ENCODE measurements at places on chromosomes 7 and 10.

GRCh38 chr7:301291-302053 is 11.5 kb downstream of the FOXL3 start:
- no peak for DNase-seq

DNA sequence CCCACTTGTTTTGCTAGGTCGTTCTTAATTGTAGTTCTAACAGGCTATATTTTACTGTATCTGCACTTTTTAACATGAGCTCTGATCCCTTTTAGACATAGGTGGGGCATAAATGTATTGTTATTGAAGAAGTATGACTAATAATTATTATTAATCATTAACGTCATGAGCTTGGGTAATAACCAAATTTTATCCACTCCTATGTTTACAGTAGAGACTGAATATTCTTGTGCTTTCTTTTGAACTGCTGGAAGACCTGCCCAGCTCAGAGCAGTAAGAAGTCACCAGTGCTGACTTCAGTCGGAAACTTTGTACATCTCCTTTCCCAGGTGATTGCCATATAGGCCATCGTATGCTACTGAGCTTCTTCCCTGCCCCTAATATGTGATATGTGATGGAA is 18.7 kb downstream of the PKD2L1 start:
- DNase-seq = no peak

DNA sequence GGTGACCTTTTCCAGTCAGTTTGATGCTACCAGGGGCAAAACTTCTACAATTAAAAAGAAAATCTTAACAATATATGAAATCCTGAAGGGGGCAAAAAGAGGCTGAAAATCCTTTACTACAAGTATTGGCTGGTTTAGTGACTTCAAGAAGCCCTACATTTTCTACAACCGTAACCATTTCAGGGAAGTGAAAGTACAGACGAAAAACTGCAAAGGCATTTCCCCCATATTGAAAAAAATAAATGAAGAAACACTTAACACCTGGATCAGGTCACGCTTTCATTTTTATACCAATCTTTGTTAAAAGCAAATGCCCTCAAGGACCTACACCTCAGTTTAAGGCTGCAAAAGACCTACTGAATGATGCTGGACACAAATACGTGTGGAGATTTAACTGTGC is 38.6 kb downstream of the IL6 start:
- no peak for DNase-seq

DNA sequence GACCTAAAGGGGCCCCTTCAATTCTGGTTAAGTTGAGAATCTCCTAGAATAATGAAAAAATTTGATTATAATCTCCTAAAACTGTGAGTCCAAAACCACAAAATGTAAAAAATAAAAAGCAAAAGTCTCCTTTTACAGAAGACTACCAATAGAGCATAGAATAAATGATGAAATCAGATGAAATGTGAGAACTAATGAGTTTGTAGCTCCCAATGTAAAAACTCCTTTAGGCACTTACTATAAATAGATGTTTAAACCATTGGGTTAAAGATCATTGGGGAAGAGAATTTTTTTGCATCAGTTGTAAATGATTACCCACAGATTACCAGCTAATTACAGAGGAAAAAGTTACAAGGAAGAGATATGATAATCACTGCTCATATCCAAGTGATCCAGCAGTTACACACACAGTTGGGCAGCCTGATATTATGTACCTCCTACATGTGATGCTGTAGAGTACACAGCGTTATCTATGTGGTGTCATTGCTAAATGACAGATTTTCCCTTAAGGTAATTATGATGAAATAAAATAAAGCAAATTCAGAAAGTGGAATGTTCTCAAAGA is 282.7 kb upstream of the SEMA3D start:
- DNase-seq = no peak

- DNase-seq = no peak
Observed at GRCh38 chr7:1509226-1509625, 5.0 kb upstream of the INTS1 start.

- DNase-seq = no peak
Observed at GRCh38 chr7:71191771-71192170, 59.8 kb downstream of the GALNT17 start.

GRCh38 chr7:42431873-42432272 is 194.9 kb upstream of the GLI3 start:
- DNase-seq = no peak

DNA sequence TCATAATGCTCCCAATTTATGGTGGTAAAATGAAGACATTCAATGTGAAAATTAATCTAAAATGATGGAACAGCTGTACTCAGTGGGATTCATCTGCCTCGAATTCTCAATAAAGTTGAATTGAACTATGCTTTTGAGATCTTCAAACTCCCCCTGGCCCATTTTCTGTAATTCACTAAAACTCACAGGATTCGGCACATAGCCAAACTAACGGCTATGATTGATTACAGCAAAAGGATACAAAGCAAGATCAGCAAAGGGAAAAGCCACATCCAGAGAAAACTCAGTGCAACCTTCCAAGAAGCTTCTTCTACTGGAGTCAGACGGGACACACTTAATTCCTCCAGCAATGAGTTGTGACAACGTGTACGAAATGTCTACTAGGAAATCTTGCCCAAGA is 307.5 kb downstream of the CNTNAP2 start:
- no peak for DNase-seq

GRCh38 chr7:45663167-45663921 is 89.2 kb downstream of the ADCY1 start:
- DNase-seq = no peak

DNA sequence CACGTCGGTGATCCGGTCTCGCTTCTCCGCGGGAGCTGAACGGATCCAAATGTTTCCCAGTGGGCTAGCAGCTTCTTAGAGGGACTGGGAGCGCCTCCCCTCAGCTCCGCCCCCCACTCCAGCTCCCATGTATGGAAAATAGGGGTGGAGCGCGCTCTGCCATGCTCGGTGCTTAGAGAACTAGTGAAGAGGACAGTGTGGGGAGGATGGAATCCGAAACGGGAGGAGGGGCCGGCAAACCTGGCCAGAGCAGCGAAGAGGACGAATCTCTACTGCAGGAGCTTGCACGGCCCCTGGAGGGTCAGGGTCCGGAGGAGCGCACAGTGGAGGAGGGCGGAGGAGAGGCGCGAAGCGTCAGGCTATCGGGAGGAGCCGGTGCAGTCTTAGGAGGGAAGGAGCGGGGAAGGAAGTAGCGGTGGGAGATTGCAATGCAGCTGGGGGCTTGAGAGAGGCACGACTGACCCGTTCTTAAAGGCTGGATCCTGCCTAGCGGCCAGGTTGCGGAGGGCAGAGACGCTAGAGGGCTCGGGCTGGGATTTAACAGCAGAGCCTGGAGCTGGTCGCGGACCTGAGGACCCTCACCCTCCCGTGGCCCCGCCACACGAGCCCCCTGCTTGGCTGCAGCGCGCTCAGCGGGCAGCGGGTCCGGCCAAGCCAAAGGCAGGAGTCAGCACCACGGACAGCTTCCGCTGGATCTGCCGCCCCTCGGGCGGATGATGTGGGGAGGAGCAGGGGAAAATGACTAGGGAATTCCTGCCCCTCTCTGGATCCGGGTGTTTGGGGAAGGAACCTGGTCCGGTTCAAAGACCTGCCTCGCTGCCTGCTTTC is at the start of gene PRLHR:
Gene PRLHR (minus strand): TSS at position 51 of the 828 bp plus-strand sequence. CDS start 404 bp downstream, outside the sequence.
- no peak for DNase-seq

DNA sequence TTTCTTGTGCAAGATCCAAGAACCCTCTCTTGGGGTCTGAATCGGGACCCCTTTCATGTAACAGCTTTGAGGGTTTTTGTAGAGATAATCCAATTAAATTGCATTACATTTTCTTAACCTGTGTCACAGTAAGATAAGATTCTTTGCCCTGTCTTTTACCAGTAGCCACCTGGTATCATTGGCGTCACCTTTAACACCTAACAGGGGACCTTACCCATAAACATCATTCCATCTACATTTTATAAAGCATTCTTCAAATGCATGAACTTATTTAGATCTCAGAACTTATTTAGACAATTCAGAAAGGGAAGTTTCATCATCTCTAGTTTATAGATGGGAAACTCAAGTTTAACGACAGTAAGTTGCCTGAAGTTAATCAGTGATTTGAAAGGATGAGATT is 106.4 kb upstream of the KLF6 start:
- no peak for DNase-seq

DNA sequence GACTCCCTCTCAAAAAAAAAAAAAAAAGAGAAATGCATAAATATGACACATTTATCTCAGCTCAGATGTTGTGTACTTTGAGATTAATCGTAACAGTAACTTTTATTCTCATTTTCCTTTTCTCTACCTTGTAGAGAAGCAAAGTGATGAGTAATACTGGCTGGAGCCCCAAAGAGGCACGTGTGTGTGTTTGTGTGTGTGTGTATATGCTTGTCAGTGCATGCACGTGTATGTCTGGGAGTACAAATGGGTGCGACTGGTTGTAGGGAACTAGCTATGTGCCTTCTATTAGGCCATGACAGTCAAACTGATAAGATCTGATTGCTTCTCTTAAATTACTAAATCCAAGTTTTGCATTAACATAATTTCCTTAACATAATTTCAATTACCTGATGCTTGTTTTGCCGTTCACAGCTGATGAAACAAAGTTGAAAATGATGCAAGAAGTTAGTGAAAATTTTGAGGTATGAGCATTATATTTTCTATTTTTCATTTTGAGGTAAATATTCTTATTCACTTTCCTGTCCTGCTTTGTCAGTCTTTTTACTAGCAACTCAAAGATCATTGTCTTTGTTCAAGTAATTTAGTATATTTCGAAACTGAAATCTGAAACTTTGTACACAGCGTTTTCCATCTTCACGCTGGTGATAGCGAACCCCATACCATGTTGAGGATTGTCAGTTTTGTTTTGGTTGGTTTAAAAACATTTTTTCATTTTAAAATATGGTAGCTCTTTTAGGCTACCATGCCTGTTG is 3.4 kb downstream of the TRRAP start:
- DNase-seq = no peak

- DNase-seq = no peak
Observed at GRCh38 chr10:124180947-124181549, 87.7 kb upstream of the CHST15 start.

DNA sequence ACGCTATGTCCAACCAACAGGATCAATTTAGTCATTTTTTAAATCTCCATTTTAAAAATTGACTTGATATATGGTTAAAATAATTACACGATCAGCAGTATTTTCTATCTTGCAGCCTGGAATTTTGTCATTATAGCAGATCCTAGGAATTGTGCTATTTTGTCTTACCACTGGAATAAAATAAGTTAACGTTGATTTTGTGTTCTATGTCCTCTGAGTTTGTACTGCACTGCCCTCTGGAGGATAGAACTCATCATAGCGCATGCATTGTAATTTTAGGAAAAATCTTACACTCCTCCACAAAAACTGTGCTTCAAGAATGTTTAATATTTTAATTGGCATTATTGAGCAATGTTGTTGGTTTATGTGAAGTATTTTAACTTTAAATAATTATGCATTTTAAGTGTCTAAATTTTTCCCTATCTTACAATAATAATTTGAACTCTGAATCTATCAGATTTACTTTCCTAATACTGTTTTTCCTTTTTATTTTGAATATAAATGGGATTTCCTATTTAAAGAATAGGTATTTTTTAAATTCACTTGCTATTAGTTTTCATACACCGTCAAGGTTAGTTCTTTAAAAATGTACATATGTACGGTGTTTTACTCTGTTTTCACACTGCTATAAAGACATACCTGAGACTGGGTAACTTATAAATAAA is 220.1 kb downstream of the PPP1R3A start:
- no peak for DNase-seq
